ENCODE measurements at places on chromosomes 6 and 20.

DNA sequence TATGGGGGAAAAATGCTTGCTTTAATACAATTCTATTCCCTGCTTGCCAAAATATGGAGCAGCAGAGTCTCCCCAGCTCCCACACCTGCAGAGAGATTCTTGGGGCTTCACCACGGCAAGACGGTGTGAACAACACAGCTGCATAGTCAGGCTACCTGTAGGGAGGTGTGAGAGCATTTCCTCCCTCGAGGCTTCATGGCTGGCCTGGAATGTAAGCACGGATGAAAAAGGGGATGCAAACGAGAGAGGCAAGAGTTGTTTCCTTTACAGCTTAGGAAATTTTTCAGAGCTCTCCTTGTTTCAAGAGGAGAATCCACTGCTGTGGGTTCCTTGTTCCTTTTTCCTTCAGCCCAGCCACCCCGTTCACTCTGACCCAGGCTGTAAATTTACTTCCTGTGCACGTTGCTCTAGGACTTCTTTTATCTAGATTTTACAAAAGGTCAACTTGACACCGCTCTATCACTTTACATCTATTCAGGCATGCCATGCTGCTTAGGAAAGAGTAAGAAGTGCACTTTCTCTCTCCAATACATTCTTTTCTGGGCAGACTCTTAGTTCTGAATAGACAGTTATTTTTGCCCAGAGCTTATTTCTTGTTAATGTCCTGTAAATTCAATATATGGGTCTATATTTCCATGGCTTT lies 197.1 kb downstream of the KHDC1L start:
- no peak for DNase-seq

DNA sequence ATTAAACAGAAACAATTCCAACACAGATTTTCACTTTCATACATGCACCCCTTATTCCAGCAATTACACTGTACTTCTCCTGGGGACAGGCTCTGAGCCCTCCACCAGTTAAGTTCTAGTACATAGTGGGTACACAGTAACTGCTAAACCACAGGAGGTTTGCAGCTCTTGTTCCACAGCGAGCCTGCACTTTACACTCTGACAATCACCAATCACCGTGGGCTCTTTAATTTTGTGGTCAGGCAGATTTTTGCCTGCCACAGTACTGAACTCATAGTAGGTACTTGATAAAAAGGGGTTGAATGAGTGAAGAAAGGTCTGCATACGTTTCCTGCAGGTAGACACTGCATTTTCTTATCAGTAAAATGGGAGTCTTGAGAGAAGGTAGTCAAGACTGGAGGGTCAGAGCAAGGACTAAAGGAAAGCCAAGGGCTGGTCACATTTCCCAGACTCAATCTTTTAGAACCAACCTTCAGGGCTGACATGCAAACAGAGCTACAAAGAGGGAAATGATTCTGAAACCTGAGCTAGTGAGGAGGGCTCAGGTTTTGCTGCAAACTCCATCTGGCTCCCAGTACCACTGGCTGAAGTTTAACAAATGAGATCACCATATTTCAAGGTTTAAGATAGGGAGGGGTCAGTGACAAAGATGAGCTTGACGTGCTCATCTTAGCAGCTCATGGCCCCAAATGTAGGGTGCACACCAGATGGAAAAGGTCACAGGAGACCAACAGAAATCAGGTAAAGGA lies 404.6 kb downstream of the BTBD9 start:
- DNase-seq: no peak

GRCh38 chr6:13615792-13616120 lies 621 bp downstream of the NOL7 start:
- peak; percentile 50 for DNase-seq

GRCh38 chr20:56373942-56374341 lies 15.2 kb downstream of the FAM210B start:
- DNase-seq: no peak

- no peak for DNase-seq
These were observed 31.9 kb upstream of the JARID2 start for GRCh38 chr6:15213838-15214400.

- peak; percentile 27 for DNase-seq
These were observed 50.1 kb downstream of the HDDC2 start for GRCh38 chr6:125251516-125252220.

DNA sequence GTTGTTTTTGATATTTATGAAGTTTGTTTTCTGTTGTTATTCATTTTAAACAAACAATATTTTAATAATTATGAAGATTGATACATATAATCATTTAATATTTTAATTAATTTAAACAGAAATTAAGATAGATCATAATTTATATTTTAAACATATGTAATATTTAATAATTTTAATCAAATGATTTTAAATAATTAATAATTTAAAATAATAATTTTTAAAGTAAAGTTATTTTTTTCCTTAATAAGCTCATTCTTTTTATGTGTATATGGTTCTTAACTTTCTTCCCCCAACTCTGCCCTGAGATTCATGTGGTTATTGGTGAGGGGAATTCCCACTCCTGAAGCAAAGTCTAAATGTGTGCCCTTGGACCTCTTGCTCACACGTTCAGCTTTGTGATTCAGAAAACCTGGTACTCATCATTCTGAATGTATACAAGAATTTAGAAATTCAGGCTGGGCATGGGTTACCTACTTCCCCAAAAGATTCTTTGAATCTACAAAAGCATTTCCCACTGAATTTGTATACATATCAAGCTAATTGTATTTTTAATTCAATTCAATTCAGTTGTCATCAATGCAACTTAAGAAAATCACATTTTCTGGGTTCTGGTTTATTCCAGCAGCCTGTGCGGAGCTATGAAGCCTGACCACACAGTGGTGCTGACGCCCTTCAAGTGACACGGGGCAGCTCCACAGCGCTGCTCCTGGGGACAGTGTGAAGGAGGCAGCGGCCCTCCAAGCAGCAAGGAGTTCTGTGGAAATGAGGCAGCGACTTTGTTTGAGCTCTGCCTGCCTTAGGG lies 168.9 kb upstream of the UST start:
- DNase-seq: peak; percentile 82

GRCh38 chr20:62609811-62610757 lies 32.2 kb upstream of the SLCO4A1 start:
- no peak for DNase-seq

DNA sequence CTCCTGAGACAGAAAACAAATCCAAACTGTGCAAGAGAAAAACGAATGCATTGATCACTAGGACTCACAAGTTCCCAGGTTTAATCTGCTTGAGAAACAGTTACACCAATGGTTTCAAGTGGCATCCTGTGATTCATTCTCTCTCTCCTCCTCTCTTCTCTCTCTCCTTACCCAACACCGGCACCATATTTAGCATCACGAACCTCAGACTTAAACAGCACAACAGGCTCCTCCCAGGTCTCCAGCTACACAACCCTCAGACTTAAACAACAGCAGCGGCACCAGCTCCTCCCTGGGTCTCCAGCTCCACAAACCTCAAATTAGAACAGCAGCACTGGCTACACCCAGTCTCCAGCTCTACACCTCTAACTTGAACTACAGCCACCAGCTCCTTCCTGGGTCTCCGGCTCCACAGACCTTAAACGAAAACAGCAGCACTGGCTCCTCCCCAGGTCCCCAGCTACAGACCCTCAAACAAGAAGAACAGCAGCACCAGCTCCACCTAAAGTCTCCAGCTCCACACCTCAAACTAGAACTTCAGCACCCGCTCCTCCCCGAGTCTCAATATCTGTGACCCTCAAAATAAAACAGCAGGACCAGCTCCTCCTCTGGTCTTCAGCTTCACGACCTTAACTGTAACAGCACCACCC lies 355.9 kb downstream of the PREX1 start:
- DNase-seq: no peak

DNA sequence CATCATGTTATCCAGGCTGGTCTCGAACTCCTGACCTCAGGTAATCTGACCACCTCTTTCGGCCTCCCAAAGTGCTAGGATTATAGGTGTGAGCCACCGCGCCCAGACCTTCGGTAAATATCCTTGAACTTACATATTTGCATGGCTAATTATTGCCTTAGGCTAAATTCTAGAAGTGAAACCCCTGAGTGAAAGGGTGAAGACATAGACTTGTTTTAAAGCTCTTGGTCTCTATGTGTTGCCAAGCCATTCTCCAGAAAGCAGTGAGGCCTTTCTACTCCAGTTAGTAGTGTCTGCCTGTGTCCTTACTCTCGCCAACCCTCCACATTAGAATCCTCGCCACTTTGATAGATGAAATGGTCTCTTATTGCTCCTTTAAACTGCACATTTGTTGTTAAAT lies 2.6 kb upstream of the NOTCH4 start:
- no peak for DNase-seq

- DNase-seq: no peak
These were observed 47.5 kb downstream of the RNASET2 start for GRCh38 chr6:166908811-166909210.

GRCh38 chr6:2563635-2564034 lies 187.1 kb downstream of the MYLK4 start:
- no peak for DNase-seq

- DNase-seq: no peak
These were observed 176.2 kb upstream of the CNR1 start for GRCh38 chr6:88342336-88342735.

DNA sequence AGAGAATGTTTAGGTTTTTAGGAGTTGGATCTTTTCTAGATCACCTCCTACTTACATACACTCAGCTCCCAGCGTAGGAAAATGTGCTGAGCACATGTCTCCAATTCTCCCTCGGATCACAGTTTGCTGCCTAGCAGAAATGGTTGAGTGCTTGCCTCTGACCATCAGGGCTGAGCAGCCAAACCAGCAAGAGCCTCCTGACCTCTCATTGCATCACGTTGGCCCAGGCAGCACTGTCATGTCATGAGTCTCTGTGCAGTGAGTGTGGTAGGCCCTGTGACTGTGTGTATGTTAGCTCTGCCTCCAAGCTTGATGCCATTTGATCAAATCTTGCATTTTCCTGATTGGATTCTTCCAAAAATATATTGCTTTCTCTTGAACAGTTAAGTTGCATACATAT lies 112.0 kb downstream of the LRRC1 start:
- peak; percentile 71 for DNase-seq

DNA sequence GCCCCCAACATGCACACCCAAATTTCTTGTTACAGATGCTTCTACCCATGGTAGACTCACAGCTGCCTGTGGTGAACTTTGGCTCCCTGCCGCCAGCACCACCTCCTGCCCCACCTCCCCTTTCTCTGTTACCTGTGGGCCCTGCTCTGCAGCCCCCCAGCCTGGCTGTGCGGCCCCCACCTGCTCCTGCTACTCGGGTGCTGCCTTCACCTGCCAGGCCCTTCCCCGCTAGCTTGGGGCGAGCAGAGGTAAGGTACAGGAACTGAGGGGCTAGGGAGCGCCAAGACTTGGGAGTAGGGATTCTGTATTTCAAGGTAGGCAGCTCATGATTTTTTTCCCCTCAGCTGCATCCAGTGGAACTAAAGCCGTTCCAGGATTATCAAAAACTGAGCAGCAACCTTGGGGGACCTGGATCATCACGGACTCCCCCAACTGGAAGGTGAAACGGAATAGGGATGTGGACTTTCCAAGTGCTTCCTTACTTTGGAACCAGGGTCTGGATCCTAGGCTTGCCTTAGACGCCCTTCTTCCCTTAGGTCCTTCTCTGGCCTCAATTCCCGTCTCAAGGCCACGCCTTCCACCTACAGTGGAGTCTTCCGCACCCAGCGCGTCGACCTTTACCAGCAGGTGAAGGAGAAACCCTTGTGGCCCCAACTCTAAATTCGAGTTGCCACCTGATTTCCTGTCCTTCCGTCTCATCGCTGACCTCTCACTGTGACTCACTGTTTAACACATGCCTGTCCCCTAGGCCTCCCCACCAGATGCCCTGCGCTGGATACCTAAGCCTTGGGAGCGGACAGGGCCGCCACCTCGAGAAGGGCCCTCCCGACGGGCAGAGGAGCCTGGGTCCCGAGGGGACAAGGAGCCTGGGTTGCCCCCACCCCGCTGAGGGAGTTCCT lies 15.5 kb downstream of the BAG6 start:
- DNase-seq: no peak

DNA sequence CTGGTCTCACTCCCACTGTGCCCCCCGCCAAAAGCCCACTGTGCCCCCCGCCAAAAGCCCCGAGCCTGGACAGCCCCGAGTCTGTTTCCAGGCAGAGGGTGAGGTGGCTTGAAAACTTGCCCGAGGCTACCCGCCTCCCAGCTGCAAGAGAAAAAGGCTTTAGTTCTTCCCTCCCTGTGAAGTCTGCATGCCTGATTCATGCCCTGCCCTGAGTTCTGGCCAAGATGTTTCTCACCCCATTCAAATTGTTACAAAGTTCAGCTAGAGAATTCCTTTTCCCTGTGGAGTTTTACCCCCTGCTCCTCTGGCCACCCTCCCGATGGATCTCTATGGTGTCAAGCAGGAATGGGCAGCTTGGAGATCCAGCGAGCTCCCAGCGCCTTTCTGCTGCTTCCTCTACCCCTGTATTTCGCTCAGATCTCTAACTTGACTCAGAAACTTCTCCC lies 298.8 kb upstream of the MAP3K7 start:
- peak; percentile 11 for DNase-seq

GRCh38 chr6:133248241-133249001 lies 7.3 kb downstream of the EYA4 start:
- DNase-seq: no peak

DNA sequence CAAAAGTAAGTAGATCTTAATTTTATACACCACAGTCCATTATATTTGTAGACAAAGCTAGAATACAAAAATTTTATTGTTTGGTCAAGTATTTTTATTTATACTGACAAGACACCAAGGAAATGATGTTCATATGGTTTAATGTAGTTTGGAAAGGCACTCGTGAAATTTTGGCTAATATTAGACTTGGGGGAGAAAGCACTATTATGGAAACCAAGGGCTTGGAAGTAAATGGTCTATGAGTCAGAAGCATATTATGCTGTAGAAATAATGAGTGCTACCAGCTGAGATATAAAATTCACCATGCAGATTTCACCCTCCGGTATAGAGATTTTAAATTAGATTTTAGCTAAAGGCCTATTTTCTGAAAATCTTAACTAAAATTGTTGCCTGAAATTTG lies 233.6 kb downstream of the KCNQ5 start:
- peak; percentile 42 for DNase-seq

GRCh38 chr20:25250508-25250907 lies 2.6 kb downstream of the PYGB start:
- DNase-seq: peak; percentile 56

GRCh38 chr6:53728570-53729194 lies 63.1 kb upstream of the KLHL31 start:
- DNase-seq: peak; percentile 70

GRCh38 chr20:15140286-15140685 lies 802.9 kb upstream of the FLRT3 start:
- no peak for DNase-seq

- DNase-seq: no peak
These were observed 8.0 kb upstream of the KIF13A start for GRCh38 chr6:17995414-17995813.

DNA sequence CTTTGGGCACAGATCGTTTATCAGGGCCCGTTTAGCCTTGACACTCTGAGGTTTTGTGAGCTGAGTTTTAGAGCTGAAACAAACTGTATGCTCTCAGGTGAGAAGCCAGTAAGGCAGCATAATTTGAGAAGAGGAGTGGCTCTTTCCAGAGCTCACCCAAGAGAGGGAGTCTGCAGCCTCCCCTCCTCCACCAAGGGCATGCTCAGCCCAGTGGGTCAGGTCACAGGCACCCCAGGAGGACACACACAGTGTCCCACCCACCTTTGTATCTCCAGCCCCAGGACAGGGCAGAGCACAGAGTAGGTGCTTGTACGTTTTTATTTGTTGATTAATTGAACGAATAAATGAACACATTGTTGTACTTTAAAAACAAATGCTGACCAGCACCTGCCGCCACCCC lies 3.4 kb downstream of the TSPO2 start:
- no peak for DNase-seq

Measured in SK-MEL-5 (cell line).